B cell (primary cell): ENCODE measurements at places on chromosomes 16 and 17. TPM values are rescaled to one million over a fixed set of nuclear protein-coding genes. Genes with fewer than 3 reads are reported as not detected.

Gene PER1
- 176 and 700 TPM in 2 replicates for polyA plus RNA-seq

Gene KCNH4
- polyA plus RNA-seq: 0.65 and 1.0 TPM in 2 replicates

DNA sequence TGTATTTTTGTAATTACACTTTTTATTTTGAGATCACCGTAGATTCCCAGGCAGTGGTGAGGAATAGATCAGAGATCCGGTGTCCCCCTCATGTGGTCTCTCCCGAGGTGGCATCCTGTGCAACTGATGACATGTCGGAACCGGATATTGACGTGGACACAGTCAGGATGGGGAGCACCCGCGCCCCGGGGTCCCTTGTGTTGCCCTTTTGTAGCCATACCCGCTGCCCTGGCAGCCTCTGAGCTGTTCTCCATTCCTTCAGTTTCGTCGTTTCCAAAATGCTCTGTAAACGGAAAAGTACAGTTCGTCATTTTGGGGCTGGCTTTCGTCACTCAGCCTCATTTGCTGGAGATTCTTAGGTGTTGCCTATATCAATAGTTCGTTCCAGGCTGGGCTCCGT is 14.2 kb downstream of the JPH3 start:
- DNase-seq: no peak
- no peaks in the 10 kb centered on the region for H3K36me3 ChIP-seq
- no peak overlapping the region for H3K4me3 ChIP-seq
- no peak overlapping the region for H3K27ac ChIP-seq

GRCh38 chr17:31313982-31314781 is at the start of gene EVI2B:
Gene EVI2B (minus strand): TSS chr17:31314054. CDS start chr17:31305609, 8,445 bp downstream.
- H3K27ac ChIP-seq: peak within 1 kb of the TSS; percentile 54
- peak within 1 kb of the TSS; percentile 58 for H3K4me3 ChIP-seq
- peak; percentile 76 for DNase-seq
- H3K27me3 ChIP-seq: no peaks in the 10 kb centered on the region

Gene TXNDC11
- 76.9 and 110 TPM in 2 replicates for polyA plus RNA-seq

DNA sequence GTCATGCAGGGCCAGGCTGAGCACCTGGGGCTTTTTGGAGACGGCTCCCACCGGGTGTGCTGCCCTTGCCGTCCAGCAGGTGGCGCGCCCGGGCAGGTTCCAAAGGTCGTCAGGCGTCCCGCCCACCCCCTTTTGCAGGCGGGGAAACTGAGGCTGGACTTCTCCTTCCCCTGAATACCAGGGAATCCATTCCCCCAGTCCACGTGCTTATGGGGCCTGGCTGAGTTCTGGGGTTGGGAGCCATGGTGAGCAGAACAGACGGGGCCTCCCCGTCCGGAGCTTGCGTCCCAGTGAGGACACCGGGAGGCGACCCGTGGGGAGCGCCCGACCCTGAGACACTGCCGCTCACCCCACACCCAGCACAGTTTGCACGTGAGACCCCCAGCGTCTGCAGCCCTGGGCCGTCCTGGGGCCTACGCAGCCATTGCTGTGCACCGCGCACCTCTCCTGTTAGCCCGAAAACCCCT is 51.8 kb upstream of the JPH3 start:
- H3K27ac ChIP-seq: no peak overlapping the region
- H3K4me1 ChIP-seq: no peaks in the 10 kb centered on the region
- DNase-seq: peak; percentile 64
- no peaks in the 10 kb centered on the region for H3K27me3 ChIP-seq

Gene PRR29
- polyA plus RNA-seq: 0.03 and 0.07 TPM in 2 replicates

Gene AANAT
- polyA plus RNA-seq: 0.42 and 0.88 TPM in 2 replicates

Gene CCL1
- polyA plus RNA-seq: not detected in 2 replicates

Gene GABARAP
- 201 and 323 TPM in 2 replicates for polyA plus RNA-seq

DNA sequence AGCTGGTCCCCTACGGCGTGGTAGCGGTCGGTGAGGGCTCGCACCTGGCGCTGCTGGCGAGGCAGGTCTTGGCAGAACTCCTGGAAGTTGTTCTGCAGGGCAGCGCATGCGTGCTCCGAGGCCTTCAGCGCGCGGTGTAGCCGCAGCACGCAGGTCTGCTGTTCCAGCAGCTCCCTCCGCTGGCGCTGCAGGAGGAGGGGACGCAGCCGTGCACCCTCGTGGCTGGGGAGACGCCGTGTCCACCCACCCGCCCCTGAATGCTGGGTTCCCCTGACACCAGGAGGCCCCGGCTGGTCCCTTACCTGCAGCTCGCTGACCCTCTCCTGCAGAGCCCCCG is 12.2 kb downstream of the EVPL start:
- H3K27ac ChIP-seq: no peak overlapping the region
- no peaks in the 10 kb centered on the region for H3K36me3 ChIP-seq
- H3K4me1 ChIP-seq: peaks cover 7% of the 10 kb centered on the region
- H3K4me3 ChIP-seq: no peak overlapping the region

DNA sequence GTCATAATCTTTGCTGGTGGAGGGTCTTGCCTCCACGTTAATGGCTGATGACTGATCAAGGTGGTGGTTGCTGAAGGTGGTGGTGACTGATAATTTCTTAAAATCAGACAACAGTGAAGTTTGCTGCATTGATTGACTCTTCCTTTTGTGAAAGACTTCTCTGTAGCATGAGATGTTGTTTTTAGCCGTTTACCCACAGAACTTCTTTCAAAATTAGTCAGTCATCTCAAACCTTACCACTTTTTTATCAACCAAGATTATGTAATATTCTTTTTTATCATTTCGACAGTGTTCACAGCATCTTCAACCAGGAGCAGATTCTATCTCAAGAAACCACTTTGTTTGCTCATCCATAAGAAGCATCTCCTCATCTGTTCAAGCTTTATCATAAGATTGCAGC is 5.9 kb downstream of the UQCRC2 start:
- H3K27ac ChIP-seq: no peak overlapping the region
- H3K4me3 ChIP-seq: no peak overlapping the region
- no peak for DNase-seq

Gene MYL4
- 0.16 and 0.26 TPM in 2 replicates for polyA plus RNA-seq

DNA sequence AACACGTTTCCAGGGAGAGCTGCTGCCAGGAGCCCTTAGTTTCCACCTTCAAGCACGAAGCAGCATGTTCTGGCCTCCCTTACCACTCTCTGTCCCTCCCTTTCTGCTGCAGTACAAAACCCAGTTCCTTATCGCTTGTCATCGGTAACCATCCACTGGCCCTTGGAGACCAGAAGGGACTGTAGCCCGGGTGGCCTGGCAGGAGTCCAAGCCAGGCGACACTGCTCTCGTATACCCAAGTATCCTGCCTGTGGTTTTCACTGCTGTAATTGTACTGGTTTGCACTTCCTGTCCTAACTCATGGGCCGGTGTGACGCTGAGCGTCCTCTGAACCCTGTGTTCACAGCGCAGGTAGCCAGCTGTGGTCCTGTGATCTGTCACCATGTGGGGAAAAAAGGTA is 81.1 kb downstream of the MAF start:
- H3K4me1 ChIP-seq: no peaks in the 10 kb centered on the region
- no peaks in the 10 kb centered on the region for H3K36me3 ChIP-seq
- H3K27ac ChIP-seq: no peak overlapping the region
- H3K4me3 ChIP-seq: no peak overlapping the region
- no peaks in the 10 kb centered on the region for H3K27me3 ChIP-seq

Gene HOXB1
- polyA plus RNA-seq: not detected in 2 replicates

GRCh38 chr17:65868881-65869280 is 307.4 kb upstream of the AXIN2 start:
- no peak overlapping the region for H3K4me3 ChIP-seq
- no peaks in the 10 kb centered on the region for H3K36me3 ChIP-seq
- H3K27me3 ChIP-seq: no peaks in the 10 kb centered on the region
- DNase-seq: no peak
- H3K4me1 ChIP-seq: no peaks in the 10 kb centered on the region

DNA sequence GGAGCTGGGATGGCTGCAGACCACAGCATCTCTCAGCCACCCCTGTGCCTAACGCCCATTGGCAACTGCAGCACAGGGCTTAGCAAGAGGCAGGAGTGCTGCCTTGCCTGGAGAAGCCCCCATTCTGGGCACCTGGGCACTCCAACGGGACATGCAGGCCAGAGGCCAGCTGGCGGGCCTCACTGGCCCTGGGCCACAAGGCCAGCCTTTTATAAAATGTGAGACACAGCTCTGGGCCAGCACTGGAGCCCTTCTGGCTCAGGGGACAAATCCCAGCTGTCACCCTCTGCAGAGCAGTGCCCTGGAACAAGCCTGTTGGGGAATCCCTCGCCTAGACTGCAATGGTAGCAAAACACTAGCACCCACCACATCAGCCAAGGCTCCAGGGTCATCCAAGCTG is 171.8 kb downstream of the WSCD1 start:
- H3K4me3 ChIP-seq: no peak overlapping the region
- no peak for DNase-seq
- no peaks in the 10 kb centered on the region for H3K36me3 ChIP-seq

Gene FASN
- 19.4 and 29.6 TPM in 2 replicates for polyA plus RNA-seq

Gene NOG
- polyA plus RNA-seq: 0.16 TPM in 1 of 2 replicates, not detected in the other

GRCh38 chr16:87352818-87353217 is 30.8 kb downstream of the FBXO31 start:
- no peak overlapping the region for H3K4me3 ChIP-seq
- H3K27me3 ChIP-seq: no peaks in the 10 kb centered on the region
- no peak for DNase-seq

Gene IL17C
- 1.3 and 3.5 TPM in 2 replicates for polyA plus RNA-seq

GRCh38 chr17:78058001-78058400 is 70.6 kb downstream of the TMC6 start:
- no peaks in the 10 kb centered on the region for H3K4me1 ChIP-seq
- DNase-seq: no peak
- H3K27me3 ChIP-seq: no peaks in the 10 kb centered on the region
- peaks cover 2% of the 10 kb centered on the region for H3K36me3 ChIP-seq

GRCh38 chr16:51153577-51154031 is 2.5 kb upstream of the SALL1 start:
- DNase-seq: no peak
- H3K4me3 ChIP-seq: no peak overlapping the region
- H3K27ac ChIP-seq: no peak overlapping the region
- no peaks in the 10 kb centered on the region for H3K36me3 ChIP-seq
- H3K27me3 ChIP-seq: peaks cover 10% of the 10 kb centered on the region

GRCh38 chr16:8179615-8180014 is 410.7 kb downstream of the TMEM114 start:
- no peak overlapping the region for H3K27ac ChIP-seq
- no peak for DNase-seq
- no peaks in the 10 kb centered on the region for H3K27me3 ChIP-seq

Gene CCL15
- not detected in 2 replicates for polyA plus RNA-seq

- DNase-seq: no peak
- no peak overlapping the region for H3K27ac ChIP-seq
- no peak overlapping the region for H3K4me3 ChIP-seq
- H3K27me3 ChIP-seq: no peaks in the 10 kb centered on the region
- peaks cover 9% of the 10 kb centered on the region for H3K4me1 ChIP-seq
These were observed 10.9 kb downstream of the ANKS3 start for GRCh38 chr16:4723071-4723767.

GRCh38 chr17:50484386-50485155 is 5.9 kb downstream of the RSAD1 start:
- H3K4me3 ChIP-seq: no peak overlapping the region
- H3K4me1 ChIP-seq: peaks cover 6% of the 10 kb centered on the region
- H3K27me3 ChIP-seq: no peaks in the 10 kb centered on the region
- DNase-seq: no peak

Gene OR1A1
- polyA plus RNA-seq: not detected in 2 replicates

Gene GRAPL
- polyA plus RNA-seq: 84.5 and 132 TPM in 2 replicates

Gene WNT9B
- polyA plus RNA-seq: not detected in 2 replicates

DNA sequence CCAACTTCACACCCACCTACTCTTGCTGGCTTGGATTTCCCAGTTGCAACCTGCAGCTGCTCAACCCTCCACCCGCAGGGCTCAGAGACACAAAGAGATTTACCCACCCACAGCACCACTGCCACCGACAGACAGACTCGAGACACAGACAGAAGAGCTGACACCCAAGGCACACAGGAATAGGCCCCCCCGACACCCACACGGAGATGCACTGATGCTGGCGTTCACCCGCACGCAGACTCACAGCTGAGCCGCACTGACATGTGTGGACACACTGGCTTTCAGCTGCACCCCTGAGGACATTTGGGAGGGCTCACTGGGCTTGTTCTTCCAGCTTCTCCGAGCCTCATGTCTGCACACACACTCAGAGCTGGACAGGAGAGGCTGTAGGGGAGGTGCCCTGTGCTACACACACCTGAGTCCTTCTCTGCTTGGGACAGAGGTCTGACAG is 8.2 kb downstream of the STX1B start:
- DNase-seq: no peak
- no peaks in the 10 kb centered on the region for H3K27me3 ChIP-seq
- no peak overlapping the region for H3K27ac ChIP-seq
- peaks cover 4% of the 10 kb centered on the region for H3K4me1 ChIP-seq

DNA sequence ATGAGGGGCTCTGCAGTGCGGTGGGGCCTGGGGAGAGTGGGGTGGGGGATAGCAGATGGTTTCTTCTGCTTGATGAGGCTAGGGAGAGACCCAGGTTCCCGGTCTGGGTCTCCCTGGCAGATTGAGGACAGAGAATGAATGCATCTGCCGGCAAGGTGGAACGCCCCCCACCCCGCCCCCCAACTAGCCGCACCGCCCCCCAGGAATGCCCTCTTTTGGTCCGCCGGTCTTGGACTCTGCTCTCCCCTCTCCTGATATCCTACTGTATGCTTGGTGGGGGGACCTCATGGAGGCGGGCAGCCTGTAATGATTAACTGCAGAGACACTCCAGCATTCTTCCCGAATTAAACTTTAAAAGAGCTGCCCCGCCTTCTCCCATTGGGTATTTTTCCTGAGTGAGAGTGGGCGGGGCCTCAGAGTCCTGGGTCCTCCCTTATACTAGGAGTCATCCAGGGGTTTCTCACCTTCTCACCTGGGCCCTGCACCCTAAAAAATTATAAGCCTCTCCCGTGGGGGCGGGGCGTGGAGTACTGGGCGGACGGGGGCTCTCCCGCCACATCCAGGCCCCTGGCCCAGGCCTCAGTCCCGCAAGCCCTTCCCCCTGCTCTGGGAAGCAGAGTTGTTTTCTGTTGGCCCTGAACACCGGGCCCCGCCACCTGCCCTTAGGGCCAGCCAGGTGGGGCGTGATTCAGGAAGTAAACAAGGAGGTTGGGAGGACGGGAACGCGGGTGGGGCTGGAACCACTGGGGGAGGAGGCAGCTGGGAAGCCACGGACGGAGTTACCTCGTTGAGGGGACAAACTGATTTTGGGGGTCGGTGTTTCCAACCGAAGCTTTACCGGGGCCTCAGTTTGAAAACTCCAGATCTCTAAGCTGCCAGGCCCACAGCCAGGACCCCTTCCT is 1.5 kb downstream of the GRB7 start:
- H3K27me3 ChIP-seq: peaks cover 17% of the 10 kb centered on the region
- H3K36me3 ChIP-seq: no peaks in the 10 kb centered on the region
- peak overlapping the region; percentile 26 for H3K4me3 ChIP-seq
- H3K27ac ChIP-seq: no peak overlapping the region
- H3K4me1 ChIP-seq: peaks cover 32% of the 10 kb centered on the region
- no peak for DNase-seq

Gene EIF3CL
- polyA plus RNA-seq: 37.9 and 90.2 TPM in 2 replicates
